ENCODE measurements at places on chromosomes 12 and 14. TPM values are rescaled to one million over a fixed set of nuclear protein-coding genes. Genes with fewer than 3 reads are reported as not detected.

GRCh38 chr12:569091-569676 is 94.1 kb downstream of the NINJ2 start:
- no peak for DNase-seq

MDP1 gene
- 8.6 TPM for total RNA-seq

- no peak for DNase-seq
Measured at GRCh38 chr12:33605757-33606156, 166.1 kb upstream of the SYT10 start.

SRRM4 gene
- total RNA-seq: not detected

RPGRIP1 gene
- total RNA-seq: not detected

BIN2 gene
- not detected for total RNA-seq

- no peak for DNase-seq
Measured at GRCh38 chr14:99201351-99202073, 70.5 kb downstream of the BCL11B start.

GRCh38 chr14:100422556-100423316 is 99.6 kb downstream of the SLC25A47 start:
- no peak for DNase-seq

FAM222A gene
- total RNA-seq: 0.43 TPM

DNA sequence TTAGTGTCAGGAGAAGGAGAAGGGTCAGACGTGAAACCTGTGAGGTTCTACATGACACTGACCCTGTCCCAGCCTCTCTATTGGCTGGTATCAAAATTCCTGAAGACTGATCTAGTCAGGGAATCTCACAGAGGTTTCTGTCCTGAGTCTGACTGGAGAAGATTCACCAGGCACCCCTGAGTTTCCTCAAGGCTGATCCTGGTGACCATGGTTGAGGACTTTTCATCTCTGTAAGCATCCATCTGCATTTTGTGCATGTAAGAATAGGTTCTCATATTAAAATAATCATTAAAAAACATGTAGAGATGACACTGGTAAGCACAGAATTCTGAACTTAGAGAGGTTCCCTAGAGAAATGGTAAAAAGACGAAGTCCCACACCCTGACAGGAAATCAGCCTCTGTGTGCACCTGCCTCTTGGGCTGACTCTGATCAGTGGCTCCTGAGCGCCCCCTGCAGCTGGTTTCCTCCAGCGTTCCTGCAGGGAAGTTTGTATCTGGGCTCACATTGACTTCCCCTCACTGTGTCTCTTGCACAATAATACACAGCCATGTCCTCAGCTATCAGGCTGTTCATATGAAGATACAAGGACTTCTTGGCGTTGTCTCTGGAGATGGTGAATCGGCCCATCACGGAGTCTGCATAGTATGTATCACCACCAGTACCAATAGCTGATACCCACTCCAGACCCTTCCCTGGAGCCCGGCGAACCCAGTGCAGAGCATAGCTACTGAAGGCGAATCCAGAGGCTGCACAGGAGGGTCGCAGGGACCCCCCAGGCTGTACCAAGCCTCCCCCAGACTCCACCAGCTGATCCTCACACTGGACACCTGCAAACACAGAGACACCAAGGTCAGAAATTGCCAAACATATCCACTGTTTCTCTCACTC is 991.9 kb downstream of the TMEM121 start:
- DNase-seq: no peak

GRCh38 chr12:33609910-33610309 is 170.3 kb upstream of the SYT10 start:
- DNase-seq: no peak

- no peak for DNase-seq
Measured at GRCh38 chr14:23660290-23661226, 24.4 kb downstream of the DHRS2 start.

COL2A1 gene
- total RNA-seq: under 0.01 TPM

DNA sequence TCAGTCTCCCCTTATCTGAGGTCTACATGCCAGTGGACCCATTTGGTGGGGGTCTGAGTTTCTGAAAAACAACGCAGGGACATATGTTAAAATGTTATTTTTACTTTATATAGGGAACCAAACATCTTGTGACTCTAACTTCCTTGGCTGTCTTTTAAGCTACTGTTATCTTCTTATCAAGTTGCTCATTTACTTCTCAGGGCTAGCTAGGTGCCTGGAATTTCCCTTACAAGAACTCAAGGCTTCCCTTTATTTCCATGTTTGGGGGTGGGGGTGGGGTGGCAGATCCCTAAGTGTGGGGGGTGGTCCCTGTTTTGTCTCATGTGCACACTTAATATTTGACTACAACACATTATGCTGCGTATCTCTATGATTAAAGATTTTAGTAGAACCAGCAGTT is 31.6 kb downstream of the PPP1R36 start:
- no peak for DNase-seq

GRCh38 chr12:78684419-78684818 is 180.2 kb upstream of the SYT1 start:
- peak; percentile 75 for DNase-seq

- DNase-seq: peak; percentile 35
Measured at GRCh38 chr12:29176941-29177340, 27.9 kb downstream of the FAR2 start.

DNM1L gene
- 76.0 TPM for total RNA-seq

MYH6 gene
- total RNA-seq: not detected

RNASE11 gene
- not detected for total RNA-seq

- DNase-seq: no peak
Measured at GRCh38 chr14:64680013-64680713, 24.1 kb upstream of the PLEKHG3 start.

DNA sequence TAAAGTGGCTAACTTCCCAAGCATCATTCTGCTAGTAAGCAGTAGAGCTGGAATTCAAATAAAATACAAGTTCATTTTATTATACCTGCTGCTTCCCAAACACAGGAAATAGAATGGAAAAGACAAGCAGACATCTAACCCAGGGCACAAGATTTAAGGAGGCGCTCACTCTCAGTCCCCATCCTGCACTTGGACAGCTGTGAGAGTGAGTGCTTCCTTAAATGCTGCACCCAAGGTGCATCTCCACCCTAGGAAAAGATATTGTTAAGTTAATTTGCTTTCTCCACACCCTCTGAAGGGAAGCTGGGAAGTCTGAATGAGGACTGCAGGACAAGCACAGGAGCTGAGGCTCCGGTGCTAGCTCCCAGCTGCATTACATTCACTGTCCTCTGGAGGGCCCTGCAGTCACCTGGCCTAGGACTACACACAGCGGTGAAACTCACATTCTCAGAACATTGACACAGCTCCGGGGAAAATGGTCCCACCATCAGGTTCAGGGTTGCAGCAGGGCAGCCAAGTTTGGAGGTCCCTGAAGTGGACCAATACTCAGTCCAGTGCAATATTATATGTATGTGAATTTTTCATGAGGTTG is 14.2 kb downstream of the HEBP1 start:
- no peak for DNase-seq
